Inflammatory macrophage (primary cell): ENCODE measurements at places on chromosomes 1 and 21.
A peak's percentile ranks its signal among the peaks of the same experiment; 100 is the strongest.

DNA sequence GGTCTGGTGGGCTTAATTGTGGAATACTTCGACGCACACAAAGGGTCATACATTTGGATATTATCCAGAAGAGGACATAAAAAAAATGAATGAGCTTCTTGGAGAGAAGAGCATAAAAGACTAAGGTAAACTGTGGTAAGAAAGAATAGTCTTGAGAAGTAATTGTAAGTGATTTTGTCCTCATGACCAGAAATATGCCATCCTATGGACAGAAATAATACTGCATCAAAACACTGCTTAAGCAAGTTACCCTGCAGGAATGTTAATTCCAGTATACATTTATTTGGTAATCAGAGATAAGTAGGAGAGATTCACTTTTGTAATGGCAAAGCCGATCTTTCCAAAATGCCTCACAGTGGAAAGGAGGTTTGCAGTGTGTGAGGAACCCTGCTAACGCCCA lies 111.9 kb downstream of the NRIP1 start:
- DNase-seq, result peak; percentile 14

- peak; percentile 50 for DNase-seq
These were observed 11.0 kb downstream of the TP53BP2 start for GRCh38 chr1:223834660-223835263.

DNA sequence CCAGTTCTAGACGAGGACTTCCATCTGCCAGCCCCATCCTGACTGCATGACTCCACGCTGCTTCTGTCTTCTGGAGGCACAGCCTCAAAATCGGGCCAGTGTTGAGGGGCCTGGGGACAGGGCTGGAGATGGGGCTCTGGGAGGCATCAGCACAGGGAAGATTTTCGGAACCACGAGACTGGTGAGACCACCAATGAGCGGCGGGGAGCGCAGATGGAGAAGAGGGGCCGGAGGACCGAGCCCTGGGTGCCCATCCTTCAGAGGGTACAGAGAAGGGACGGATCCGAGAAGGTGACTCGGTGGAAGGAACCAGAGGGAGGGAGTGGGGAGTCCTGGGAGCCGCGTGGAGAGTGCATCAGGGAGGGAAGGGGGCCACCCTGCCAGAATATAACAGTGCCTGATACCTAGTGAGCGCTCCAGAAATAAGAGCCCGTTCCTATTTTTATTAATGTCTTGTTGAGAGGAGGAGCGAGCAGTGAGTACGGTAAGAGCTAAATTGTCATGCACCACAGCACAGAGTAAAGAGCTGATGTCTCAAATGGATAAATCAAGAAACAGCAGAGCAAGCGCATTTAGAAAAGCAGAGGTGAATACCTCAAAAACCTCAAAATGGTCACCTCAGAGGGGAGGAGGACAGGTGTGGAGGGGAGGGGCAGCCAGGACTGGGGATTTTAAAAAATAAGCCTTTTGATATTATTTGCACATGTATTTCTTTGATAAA lies 26.2 kb upstream of the KIF26B start:
- DNase-seq, result no peak

GRCh38 chr1:214037468-214037867 lies 49.7 kb downstream of the PROX1 start:
- no peak for DNase-seq

GRCh38 chr1:3656450-3657095 lies 4.3 kb downstream of the TP73 start:
- no peak for DNase-seq

- no peak for DNase-seq
These were observed 39.4 kb upstream of the BMP8A start for GRCh38 chr1:39452081-39452480.

GRCh38 chr1:117630423-117630998 lies 24.7 kb downstream of the TENT5C start:
- no peak for DNase-seq

GRCh38 chr1:59249396-59250137 lies 47.3 kb upstream of the FGGY start:
- no peak for DNase-seq

DNA sequence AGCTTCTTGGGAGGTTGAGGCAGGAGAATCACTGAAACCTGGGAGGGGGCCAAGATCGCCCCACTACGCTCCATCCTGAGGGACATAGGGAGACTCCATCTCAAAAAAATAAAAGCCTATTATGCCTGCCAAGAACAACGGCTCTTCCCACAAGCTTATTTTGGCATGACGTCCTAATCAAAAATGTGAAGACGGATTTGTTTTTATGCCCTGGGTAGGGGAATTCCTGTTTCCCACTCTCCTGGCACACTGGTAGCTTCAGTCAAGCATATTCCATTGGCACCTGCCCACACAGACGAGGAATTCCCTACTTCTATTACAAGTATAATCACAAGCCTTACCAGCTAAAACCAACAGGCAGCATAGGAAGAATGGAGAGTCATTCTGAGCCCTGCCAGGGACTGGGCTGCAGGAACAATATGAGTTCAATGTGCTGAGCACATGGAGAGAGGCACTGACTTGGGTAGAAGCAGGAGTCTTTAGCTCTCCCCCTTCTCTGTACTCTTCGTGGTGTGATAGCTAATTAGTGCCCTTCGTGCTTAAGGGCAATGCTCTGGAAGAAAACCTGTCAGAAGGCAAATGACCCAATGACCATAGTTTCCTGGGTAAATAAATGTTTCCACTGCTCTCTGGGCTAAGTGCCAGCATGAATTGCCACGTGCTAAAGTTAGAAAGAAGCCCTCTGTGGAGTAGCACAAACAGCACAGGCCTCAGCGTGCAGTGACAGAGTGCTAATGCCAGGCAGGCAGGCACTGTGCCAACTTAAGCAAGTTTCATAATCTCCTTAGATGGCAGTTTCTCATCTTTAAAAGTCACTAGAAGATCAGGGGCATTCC lies 16.8 kb downstream of the TNFSF4 start:
- peak; percentile 21 for DNase-seq

DNA sequence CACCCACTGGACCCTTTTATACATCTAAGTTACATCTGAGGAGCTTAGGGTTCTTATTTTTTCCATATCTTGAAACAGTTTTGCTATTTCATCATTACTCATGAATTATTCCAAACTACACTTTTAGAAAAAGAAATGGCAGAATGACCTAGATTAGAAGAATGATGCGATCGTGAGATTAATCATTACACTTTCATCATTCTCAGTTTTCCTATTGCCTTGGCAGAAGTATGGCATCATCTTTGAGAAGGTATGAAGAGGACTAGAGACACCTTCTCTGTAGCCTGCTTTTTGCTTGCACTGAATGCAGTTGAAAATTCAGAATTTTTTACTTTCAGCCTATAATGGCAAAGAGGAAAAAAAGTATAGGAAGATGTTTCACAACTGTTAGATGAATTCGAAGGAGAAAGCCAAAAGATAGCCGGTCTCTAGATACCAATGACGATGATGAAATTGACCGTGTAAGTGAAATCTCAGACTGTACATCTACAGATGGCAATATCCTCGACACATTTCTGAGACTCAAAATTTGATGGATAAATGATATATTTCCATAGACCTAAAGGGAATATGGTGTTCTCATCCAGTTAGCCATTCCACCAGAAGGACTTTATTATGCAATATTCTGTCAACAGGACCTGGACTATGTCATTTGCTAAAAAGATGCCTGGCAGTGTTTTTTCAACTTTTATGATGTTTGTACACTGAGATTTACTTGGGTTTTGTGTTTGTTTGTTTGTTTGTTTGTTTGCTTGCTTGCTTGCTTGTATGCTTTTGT lies 191.8 kb downstream of the TOMM20 start:
- DNase-seq, result no peak

GRCh38 chr1:157096881-157097280 lies 2.7 kb downstream of the ETV3L start:
- DNase-seq, result no peak

DNA sequence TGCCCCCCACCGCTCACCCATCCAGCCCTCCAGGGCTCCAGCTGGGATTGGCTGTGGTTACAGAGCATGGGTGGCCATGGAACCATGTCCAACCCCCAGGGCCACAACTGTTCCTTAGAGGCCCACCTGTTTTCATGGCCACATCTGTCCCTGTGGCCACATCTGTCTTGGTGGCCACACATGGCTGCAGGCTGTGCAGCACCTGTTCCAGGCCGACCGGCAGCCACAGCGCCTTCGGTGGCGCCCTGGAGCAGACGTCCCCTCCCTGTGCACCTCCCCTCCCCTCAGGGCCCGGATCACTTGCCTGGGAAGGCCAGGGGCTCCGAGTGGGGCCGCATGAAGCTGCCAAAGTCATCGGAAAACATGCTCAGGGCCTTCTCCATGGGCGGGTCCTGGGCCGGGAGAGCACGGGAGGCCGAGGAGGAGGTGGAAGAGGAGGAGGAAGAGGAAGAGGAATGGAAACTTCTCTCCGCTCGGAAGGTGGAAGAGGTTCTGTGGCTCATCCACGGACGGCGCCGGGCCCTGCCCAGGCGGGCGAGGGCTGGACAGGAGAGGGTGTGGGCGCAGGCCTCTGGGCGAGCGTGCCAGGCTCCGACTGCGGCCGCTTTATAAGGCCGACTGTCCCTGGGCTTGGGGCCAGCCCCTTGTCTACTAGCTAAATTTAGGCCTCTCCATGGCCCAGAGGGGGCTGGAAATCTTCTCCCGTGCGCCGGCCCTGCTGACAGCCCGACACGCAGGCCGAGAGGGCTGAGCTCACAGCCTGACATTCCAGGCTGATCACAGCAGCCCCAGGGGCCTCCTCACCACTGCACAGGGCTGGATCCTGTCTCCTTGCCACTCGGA lies at the start of gene HSPB7:
TSS of gene HSPB7 (minus strand) at position 583 of the 843 bp plus-strand sequence. CDS start at position 503, 80 bp downstream.
- DNase-seq, result no peak

GRCh38 chr1:199218065-199218464 lies 579.2 kb downstream of the PTPRC start:
- DNase-seq, result no peak

DNA sequence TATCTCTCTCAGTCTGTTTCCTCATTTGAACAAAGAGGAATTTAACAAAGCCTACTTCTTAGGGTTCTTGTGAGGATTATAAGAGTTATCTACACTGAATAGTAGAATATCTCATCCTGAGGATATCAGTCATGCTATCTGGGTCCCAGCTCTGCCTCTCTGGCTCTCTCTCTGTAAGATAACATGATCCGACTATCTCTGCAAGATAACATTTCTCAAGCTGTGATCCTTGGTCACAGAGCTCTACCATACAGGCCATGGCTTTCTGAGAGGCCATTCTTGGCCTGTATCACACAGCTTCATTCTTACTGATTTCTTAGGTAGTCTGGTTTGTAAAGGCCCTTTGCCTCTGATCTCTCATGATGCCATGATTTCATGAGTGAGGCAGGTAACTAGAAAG lies 71.0 kb upstream of the TRABD2B start:
- DNase-seq, result no peak

DNA sequence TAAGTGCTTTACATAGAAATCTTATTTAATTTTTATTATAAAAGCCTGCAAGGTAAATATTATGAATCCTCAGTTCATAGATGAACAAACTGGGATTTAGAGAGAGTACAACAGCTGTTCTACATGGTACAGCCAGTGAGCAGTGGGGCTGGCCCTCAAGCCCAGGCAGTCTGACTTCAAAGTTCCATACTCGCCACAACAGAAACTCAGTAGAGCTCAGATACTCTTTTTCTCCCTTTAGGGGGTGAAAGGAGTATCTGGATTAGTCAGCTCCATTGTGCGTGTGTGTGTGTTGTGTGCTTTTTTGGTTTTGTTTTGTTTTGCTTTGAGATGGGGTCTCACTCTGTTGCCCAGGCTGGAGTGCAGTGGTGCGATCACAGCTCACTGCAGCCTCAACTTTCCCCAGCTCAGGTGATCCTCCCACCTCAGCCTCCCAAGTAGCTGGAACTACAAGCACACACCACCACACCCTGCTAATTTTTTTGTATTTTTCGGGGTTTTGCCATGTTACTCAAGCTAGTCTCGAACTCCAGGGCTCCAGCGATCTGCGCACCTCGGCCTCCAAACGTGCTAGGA lies 378.5 kb downstream of the SMYD3 start:
- DNase-seq, result no peak

GRCh38 chr1:192530254-192530653 lies 45.3 kb upstream of the RGS1 start:
- DNase-seq, result peak; percentile 59

- peak; percentile 84 for DNase-seq
These were observed 27.0 kb upstream of the SLC16A1 start for GRCh38 chr1:112982853-112983536.

DNA sequence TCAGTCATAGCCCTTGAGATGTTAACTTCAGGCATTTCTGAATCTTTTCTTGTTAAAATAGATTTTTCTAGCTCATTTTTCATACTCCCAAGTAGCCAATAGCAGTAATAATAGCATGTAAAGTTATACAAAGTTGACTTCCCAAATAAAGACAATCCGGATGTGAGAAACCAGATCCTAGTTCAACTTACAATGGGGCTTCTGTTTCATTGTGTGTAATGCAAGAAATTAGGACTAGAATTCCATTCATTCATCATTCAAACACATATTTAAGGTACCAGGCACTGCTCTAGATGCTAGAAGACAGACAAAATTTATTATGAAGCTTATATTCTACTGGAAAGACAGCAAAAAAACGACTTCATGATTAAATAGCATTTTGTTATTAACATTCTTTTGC lies 240.3 kb downstream of the OLFM3 start:
- DNase-seq, result no peak

DNA sequence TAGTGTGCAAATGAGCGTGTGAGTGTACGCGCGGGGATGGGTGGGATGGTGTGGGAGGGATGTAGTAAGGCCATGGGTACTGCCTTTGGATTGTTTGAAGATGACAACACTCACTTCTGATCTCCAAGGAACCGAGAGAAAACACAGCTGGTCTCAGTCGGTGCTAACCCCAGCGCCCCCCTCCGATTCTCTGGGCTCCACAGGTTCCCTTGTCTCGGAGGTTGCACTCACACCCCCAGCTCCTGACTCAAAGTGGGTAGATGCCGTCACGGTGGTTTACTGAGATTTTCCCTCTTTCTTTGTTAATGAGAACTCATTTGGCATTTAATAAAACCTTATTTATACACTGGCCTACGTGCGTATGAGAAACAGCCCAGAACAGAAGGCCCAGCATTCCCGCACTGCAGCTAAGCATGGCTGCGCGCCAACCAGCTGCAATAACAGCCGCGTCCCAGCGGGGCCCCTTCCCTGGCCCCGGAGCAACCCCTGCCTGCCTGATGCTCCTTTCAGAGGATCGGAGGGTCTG lies 25.8 kb downstream of the ABCA4 start:
- DNase-seq, result no peak

DNA sequence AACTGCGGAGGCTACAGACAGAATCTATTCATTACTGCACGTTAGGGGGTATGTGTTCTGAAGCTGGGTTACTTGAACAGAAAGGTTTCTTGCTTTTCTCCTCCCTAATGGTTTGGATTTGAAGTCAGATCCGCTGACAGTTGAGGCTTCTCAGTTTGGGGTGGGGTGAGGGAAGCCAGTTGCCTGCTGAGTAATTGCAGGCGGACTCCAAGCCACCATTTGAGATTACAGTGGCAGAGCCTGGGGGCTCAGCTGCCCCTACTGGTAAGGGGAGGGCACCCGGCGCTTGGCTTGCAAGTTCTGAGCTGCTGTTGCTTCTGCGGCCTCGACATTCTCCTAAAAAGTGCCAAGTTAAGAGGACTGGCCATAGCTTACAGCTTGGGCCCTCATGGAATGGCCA lies 2.0 kb downstream of the GRHL3 start:
- DNase-seq, result no peak
